ENCODE measurements at places on chromosomes 3 and 15.

DNA sequence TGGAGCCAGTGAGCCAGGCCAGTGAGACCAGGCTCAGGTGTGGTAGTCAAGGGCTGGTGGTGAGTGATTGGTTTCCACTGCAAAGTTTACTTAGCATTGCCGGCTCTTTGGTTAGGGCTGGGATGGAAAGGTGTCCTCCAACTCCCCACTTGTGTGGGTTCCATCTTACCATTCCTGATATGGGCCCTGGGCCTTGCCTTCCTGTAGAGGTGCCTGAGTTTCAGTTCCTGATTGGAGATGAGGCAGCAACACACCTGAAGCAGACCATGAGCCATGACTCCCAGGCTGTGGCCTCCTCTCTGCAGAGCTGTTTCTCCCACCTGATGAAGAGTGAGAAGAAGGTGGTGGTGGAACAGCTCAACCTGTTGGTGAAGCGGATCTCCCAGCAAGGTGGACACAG lies 3.1 kb downstream of the MPI start:
- DNase-seq = no peak

DNA sequence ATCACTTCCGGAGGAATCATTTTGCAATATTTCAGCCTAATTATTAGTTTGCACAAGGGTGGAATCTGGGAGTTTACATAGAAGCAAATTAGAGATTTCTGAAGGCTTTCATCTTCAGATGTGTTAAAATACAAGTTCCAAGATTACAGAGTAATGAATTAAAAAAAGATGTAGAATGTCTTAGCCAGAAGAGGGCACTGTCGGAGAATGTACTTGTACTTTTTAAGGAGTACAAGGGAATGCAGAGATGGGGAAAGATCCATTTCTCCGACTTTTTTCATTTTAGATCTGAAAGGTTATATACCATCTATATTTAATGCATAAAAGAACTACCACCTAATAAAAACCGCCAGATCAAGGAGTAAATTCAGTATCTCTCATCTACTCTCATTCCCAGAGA lies 43.1 kb upstream of the WDR5B start:
- DNase-seq = no peak

GRCh38 chr15:69648775-69649735 lies 196.4 kb downstream of the RPLP1 start:
- DNase-seq = no peak

- no peak for DNase-seq
These were observed 411.8 kb upstream of the GRM7 start for GRCh38 chr3:6449099-6449498.

DNA sequence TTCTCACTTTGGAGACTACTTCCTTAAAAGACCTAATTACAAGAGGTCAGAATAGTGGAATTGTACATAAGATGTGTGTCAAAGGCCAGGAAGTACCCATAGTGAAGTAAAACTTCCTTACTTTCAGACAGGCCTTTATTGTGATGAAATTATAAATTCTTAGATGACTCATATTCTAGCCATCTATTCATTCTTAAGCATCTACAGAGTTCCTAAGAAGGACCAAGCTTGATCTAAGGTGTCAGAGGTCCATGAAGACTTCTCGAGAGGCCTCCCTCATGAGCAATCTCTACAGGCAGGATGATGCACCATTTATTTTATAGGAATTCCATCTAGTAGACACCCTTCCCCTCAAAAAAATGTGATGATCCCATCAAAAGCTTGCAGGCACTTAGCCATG lies 493.3 kb downstream of the MAGI1 start:
- no peak for DNase-seq

GRCh38 chr3:7576071-7576470 lies 715.2 kb downstream of the GRM7 start:
- DNase-seq = no peak

DNA sequence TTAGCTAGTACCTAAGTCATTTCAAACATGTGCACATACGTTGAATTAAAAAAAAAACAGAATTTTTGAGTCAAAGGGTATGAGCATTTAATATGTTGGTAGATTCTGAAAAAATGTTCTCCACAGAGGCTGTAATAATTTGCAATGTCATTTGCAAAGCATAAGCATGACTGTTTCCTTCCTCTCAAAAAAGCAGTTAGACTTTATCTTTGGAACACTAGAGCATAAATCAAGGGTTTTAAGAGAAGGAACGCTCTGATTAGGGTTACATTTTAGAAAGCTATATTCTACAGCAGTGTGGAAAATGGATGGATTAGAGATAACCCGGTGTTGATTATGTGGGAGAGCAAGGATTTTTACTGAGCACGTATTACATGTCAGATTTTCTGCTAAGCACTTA lies 193.7 kb downstream of the WDR72 start:
- no peak for DNase-seq

- no peak for DNase-seq
These were observed 143.7 kb downstream of the NR1D2 start for GRCh38 chr3:24088782-24089181.

GRCh38 chr3:178147001-178147400 lies 389.2 kb upstream of the KCNMB2 start:
- no peak for DNase-seq

- no peak for DNase-seq
These were observed 256.8 kb downstream of the RORA start for GRCh38 chr15:60972301-60972700.

GRCh38 chr3:42264399-42265058 lies 1.5 kb downstream of the CCK start:
- no peak for DNase-seq
